ENCODE measurements at places on chromosomes 2 and 18. TPM values are rescaled to one million over a fixed set of nuclear protein-coding genes. Genes with fewer than 3 reads are reported as not detected.

The CIB4 gene
- total RNA-seq = not detected

The TANC1 gene
- total RNA-seq = 0.55 TPM

The SCTR gene
- total RNA-seq = not detected

The TRIM54 gene
- 0.31 TPM for total RNA-seq

The ANKRD36 gene
- 60.5 TPM for total RNA-seq

The ARHGAP15 gene
- 154 TPM for total RNA-seq

The BARD1 gene
- total RNA-seq = 57.1 TPM

The ANKRD30B gene
- not detected for total RNA-seq

The PROM2 gene
- total RNA-seq = 0.34 TPM

The SERPINE2 gene
- 22.2 TPM for total RNA-seq

The LOXHD1 gene
- total RNA-seq = 0.63 TPM

The CRYBA2 gene
- total RNA-seq = not detected

The SPP2 gene
- total RNA-seq = not detected

The ARL6IP6 gene
- 42.9 TPM for total RNA-seq

The DIPK1C gene
- not detected for total RNA-seq

The TRIM43 gene
- not detected for total RNA-seq

The DLGAP1 gene
- total RNA-seq = not detected

The E2F6 gene
- total RNA-seq = 8.4 TPM

The CDKL4 gene
- total RNA-seq = 1.1 TPM

The DPP10 gene
- not detected for total RNA-seq

The CD226 gene
- total RNA-seq = 52.2 TPM

The CNGA3 gene
- not detected for total RNA-seq

The MPP4 gene
- total RNA-seq = not detected

The RAB6D gene
- total RNA-seq = 0.08 TPM

The HAAO gene
- 0.40 TPM for total RNA-seq

The CIDEA gene
- not detected for total RNA-seq
